ENCODE measurements at places on chromosomes 6 and 20. TPM values are rescaled to one million over a fixed set of nuclear protein-coding genes. Genes with fewer than 3 reads are reported as not detected.

- no peak for DNase-seq
These were observed 34.7 kb upstream of the SLCO4A1 start for GRCh38 chr20:62607366-62608217.

DNA sequence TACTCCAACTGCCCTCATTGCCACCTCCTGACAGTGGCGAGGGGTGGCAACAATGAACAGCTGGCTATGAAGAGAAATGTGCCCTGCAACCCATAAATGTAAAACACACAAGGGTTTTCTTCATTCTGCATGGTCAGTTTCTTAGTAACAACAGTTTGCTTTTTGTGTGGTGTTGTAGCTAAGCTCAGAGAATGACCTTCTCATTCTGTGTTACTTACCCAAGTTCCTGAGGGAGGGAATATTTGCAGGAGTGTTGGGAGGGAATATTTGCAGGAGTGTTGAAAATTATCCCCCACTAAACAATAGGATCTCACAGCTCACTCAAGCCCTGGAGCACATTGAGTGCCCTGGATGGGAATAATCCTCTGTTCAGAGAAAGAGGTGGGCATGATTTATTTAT lies 456.4 kb upstream of the CDH4 start:
- DNase-seq: no peak

DNA sequence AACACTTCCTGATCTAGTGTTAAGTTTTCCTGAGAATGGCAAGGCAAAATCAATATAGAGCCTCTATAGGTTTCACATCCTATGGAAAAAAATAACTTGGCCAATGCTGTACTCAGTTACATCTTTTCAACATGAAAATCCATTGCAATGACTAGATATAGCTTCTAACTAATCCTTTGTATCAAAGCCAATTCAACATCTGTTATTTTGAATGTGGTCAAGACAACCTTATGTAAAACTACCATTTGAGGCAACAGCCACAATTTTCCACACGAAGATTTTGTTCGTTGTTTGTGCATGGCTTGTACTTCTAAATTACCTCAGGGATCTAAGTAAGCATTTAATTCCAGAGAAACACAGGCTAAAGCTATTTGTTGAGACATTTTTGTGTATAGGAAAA lies 637.8 kb upstream of the EYS start:
- no peak for DNase-seq

DNA sequence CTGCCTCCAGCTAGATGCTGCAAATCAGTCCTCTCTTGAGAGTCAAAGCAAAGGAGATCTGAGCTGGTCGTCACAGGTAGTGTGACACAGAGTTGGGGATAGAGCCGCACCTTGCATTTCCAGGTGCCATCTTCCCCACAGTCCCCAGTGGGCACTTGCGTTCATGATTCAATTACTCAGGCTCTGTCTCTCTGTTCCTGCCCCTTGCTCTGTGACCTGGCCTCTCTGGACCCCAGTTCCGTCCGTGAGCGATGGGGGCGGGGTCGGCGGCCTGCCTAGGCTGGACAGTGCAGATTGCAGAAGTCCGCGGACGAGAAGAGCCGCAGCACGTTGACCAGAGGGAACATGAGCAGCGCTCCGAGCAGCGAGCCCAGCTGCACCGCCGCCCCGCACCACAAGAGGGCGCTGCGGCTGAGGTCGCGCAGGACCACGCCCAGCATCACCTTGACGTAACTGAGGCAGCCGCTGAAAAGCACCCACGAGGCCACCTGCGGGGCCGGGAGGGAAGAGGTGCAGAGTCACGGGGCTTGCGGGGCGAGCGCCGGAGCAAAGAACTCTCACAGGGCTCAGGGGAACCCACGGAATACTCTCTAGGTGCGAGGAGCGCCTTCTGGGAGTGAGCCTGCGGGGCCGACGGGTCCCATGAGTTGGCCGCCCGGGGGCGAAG lies 7.4 kb downstream of the SLC52A3 start:
- DNase-seq: no peak

- no peak for DNase-seq
These were observed 13.4 kb downstream of the EPB41L2 start for GRCh38 chr6:131049608-131050007.

DNA sequence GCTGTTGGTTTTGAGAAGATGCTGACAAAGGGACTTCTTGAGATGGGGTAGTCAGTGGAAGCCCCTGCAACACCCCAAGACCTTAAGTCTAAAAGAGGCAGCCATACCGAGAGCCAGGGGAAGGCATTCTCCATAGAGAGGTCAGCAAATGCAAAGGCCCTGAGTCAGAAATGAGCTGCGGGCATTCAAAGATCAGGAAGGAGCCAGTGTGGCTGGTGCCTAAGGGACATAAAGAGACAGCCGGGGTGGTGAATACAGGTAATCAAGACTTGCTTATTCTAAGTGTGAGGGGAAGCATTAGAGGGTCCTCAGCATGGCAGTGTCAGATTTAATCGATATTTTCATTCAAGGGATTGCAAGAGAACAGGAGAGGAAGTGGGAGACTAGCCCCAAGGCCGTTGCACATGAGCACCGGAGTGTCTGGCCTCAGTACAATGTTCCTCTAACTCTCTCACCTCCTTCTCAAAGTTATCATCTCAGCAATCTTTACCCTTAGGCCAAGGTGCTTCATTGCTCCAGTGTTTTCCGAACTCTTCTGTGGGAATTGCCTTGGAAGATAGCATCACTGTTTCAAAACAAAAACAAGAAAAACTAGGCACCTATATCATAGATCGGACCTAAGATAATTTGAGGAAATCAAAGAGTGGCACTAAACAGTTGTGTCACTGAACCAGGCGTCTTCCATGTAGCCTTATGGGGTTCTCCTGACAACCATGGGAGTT lies 173.2 kb downstream of the DOK5 start:
- no peak for DNase-seq

DNA sequence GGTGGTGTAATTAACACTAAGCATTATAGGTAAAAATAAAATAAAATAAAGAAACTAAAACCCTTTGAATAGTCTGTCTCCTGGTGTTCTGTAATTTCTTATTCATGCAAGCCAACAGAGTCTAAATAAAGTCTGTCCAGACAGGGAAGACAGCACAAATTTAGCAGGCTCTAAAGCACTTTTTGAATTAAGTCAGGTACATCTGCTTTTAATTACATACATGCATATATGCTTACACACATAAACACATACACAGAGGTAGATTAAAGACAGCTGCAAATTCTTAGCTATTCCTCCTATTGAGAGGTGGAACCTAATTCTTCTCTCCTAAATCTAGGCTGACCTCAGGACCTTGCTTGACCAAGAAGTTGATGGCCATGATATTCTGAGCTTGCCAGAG lies 262.5 kb downstream of the PKHD1 start:
- no peak for DNase-seq

DNA sequence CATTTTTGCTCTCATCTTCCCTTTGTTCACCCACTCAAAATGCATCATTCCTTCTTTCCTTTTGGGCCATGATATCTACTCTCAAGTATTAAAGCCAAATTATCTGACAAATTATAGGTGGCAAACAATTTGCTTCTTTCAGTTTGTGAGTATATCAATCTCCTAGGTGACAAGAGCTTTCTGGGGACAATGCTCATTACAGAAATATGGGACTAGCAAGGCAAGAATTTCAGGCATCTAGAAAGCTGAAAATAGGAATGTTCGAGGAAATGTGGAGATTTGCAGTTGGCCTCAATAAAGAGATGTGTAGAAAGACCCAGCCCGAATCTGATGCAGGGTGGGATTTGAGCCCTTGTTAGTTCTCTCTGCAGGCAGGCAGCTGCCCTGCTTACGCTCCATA lies 71.8 kb downstream of the ALDH8A1 start:
- no peak for DNase-seq

DNA sequence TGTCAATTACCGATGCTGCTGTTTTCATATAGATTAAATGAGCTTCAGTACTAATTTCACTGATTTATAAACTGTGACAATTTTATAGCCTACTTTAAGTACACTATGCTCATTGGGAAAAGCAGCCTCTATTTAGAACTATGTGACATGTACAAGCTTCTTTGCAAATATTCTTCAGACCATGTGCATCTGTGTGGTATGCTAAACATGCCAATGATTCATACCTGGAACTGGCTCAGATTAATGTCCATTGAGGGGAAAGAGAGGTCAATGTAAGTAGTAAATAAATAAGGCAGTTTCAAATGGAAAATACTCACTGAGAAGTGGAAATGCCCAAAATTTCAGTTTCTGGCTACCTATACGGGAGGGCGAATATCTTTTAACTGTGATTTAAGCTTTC lies 777.7 kb downstream of the C6orf118 start:
- DNase-seq: no peak

DNA sequence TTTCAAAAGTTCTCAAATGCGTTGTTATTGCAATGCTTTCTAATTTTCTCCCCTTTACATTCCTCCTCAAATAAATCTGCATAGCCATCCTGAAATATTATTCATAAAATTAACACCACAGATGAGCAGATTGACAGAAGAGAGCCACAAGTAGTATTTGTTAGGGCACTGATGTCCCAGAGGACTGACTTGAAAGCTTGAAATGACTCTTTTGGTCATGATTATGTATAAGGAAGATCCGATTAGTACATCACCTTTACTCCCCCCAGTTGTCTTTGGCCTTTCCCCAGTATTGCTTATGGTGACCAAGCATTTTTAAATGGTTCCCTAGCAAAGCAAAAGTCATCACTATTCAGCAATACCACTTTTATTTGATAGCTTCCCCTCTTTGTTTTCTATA lies 187.6 kb downstream of the ADAT2 start:
- no peak for DNase-seq

- DNase-seq: no peak
These were observed 367.7 kb downstream of the ARHGAP18 start for GRCh38 chr6:129342243-129342642.

DNA sequence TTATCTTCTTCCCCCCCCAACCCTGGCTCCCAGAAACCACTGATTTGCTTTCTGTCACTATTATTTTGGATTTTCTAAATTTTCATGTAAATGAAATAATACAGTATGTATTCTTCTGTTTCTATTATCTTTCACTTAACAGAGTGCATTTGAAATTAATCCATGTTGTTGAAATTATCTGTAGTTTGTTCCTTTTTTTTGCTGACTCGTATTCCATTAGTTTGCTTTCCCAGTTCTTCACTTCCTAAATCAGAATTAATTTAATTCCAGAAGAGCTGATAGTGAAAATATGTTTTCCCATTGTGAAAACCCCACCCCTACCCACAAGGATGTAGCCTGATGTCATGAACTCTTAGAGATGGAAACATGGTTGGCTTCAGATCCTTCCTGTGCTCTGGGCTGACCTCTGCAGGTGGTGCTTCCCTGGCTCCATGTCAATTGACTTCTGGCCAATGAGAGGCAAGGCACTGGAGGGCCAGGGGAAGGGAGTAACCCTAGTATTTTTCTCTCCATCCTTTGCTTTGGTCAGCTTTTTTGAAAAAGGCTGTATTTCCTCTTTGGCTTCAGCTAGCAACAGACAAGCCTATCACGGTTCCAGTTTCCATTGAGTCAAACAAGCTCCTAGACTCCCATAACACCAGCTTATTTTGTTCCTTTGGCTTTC lies 244.4 kb upstream of the HSF2 start:
- DNase-seq: no peak

DNA sequence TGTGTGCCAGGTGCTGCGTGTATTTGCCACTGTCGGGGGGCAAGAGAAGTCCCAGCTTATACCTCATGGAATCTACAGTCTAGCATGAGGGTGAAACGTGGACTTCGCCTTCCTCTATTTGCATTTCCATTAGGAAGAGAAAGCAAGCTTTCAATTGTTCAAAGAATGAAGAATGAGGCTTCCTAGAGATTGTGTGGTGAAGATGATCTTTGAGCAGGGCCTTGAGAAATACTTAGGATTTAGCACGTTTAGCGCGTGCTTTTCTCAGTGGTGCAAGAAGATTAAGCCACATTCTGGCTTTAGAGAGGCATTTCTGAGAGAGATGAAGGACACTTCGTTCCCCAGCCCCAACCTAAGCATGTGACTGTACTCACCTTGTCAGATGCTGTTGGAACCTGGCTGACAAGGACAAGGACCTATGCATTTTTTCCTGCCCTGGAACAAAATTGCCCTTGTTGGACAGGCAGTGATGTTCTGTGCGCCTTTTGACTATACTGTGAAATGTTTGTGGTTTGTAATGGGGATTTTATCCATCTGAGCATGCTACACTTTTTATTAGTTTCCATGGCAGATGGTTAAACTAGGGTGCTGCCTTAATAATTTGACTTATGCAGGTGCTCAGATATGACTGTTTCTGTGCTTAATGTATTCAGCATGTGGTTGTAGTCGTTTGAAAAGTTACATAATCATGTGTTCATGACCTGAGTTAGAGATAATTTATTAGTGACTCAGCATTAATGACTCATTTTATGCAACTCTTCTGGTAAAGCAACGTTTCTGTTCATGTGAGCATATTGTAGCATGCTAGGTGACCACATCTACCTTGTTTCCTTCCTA lies 10.7 kb downstream of the TULP4 start:
- no peak for DNase-seq

GRCh38 chr6:41519745-41520699 lies 26.2 kb upstream of the FOXP4 start:
- DNase-seq: no peak

DNA sequence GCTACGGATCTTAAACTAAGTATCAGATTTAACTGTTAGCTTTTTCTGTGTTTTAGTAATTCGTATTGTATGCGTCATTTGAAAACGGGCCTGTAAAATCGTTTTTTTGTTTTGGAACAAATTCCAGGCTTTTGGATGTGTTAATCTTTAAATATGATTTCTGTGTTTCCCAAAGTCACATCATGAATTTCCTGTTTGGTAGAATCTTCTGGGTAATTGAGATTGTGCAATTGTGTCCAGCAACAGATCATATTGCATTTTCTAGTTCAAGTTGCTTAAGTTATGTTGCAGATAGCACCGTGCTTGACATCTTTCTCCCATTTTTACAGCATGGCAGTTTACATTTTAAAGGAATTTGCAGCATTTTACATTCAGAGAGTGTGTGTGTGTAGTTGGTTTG lies 1.9 kb downstream of the MAPK14 start:
- DNase-seq: no peak

- DNase-seq: no peak
These were observed 29.1 kb downstream of the MRAP2 start for GRCh38 chr6:84062519-84063154.

DNA sequence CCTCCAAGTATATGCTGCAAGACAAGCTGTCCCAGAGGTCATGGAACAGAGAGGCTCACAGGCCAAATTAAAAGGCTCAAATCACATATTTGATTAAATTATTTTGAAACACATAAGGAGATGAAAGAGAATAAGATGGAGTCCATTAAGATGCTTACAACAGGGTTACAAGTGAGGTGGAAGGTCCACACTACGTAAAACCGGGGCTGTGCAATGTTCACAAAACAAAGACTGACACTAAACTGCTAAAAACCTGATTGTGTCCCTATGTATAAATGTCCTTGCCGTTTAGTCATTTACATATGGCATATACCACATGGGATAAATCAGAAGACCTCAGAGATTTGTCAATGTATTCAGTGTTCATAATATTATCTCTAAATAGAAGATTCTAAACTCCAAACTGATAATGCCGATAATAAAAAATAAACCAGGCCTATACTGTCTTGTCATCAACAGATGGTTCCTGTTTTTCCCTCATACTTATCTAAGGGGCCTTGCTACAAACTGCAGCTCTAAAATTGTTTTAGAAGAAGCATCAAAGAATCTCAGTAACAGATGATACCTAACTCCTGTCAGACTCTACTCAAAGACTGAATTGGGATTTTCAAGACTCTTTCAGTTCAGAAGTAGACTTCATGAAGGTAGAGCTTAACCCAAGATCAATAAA lies 51.8 kb upstream of the RIPOR2 start:
- no peak for DNase-seq

VSX1 gene
- 0.04 TPM for polyA plus RNA-seq

FABP7 gene
- 0.14 TPM for polyA plus RNA-seq

SOX18 gene
- polyA plus RNA-seq: 13.0 TPM

SAPCD1 gene
- polyA plus RNA-seq: 10.7 TPM

LINC00237 gene
- polyA plus RNA-seq: not detected

TNF gene
- polyA plus RNA-seq: not detected

CLPSL1 gene
- polyA plus RNA-seq: 0.88 TPM
